Right cardiac atrium (tissue), 5 donors: ENCODE measurements at places on chromosomes 6 and 20.

DNA sequence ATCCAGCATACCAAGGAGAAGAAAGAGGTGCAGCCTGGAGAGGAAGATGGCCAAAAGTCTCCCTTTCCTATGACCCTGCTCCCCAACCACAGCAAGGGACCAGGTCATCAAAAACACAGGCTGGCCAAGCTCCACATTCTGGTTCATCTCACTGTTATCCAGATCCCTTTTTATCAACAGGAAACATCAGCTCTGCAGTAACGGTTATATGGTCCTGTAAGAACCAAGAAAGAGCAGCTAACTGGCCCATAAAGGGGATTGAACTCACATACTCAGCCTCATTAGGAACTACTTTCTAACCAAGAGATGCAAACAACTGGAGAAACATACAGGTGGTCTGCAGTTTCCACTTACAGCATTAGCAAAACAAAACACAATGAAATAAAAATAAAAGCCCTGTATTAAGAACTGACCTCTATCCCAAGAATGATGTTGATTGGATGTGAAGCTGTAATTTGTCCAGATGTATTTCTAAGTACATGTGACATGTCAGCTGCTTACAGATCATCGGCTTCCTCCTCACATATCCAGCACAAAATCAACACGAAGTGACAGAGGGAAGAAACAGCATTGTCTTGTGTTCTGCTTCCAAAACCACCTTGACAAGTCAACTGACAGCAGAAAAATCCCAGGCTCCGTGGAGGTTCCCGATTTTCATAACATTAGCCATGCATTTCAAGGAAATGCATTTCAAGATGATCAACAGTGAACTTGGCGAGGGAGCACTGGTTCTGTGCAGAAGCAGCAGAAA is 557.2 kb upstream of the AGPAT4 start:
- DNase-seq, result no peak

- peak; percentile 52 for DNase-seq
Observed at GRCh38 chr6:22025468-22026163, 271.2 kb downstream of the PRL start.

GRCh38 chr20:13831476-13831875 is 46.6 kb downstream of the NDUFAF5 start:
- DNase-seq, result no peak

- DNase-seq, result no peak
Observed at GRCh38 chr20:7196481-7196880, 429.0 kb downstream of the BMP2 start.

DNA sequence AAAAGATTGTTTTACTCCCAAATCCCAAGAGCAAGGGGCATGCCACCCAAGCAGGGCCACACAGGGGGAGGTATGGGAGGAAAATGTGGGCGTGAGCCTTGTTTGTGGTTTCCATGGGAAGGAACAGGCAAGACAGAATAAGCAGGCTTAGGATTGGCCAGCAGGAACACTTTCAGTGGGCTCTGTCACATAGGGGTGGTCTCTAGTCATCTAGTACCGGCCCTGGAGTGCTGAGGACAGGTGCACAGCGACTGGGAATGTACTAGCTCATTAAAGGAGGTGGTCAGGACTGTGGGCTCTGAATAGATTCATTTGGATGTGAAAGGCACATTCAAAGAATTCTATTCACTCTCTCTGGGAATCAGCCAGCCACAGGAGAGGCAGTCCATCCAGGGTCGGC is 175.6 kb downstream of the TBC1D7 start:
- no peak for DNase-seq

DNA sequence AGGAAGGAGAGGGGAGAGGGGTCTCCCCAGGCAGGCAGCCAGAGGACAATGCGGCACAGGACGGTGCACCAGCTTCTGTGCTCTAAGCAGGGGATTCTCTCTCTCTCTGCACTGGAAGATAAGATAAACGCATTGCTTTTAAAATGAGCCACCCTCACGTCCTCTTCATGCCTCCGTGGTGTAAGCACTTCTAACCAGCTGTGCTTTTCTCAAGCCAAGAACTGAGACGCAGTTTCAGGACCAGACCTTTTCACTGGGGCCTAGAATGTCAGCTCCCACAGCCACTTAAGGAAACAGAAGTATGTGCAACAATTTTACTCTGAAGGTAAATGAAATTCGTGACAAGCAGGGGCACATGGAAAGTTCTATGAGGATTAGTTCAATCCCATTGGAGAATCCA is 82.4 kb downstream of the PSMB1 start:
- DNase-seq, result no peak

DNA sequence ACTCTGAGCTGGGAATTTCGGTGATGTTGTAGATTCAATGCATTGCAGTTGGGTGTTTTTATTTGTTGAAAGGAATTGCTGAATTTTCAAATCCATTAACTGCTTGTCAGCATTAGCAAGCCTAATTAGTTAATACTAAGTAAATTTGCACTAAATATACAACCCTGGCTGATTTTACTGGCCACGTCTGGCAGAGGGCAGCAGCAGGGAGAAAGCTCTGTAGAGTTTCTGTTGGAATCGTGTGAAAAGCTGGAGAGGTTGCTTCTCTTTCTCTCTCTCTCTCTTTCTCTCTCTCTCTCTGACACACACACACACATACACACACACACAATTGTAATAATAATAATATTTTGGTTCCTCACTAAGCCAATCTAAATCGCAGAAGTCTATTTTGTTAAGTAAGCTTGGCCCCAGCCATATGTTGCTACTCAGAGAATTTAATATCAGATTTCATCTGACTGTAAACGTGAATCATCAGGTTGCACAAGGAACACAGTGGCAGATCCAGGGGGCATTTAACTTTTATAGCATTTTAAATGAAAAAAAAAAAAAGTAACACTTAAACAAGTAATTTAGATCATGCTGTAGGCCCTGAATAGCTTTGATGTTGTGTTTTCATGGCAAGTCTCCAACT is 289.5 kb downstream of the ESR1 start:
- no peak for DNase-seq

DNA sequence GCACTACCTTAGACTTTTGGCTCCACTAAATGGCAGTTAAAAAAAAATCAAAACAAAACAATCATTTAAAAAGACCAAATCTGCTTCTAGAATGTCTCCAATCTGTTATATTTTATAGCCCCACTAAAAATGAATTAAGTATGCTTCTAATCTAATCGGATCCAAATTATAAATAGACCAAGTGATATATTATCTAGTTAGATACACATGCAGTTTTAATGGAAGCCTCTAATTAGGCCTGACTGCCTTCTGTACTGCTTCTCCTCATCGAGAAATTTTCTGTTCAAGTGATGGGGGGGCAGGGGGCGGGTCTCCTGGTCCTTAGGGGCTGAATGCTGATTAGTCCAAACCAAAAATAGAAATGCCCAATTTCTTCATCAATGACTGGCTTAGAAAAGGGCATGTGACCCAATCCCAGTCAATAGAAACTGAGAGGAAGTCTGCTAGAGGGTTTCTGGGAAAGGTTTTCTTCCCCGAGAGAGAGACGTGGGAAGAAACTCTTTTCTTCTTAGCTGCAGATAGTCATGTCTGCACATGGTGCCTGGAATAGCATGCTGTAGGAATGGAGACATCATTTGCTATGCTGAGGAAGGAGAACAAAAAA is 6.9 kb downstream of the SESN1 start:
- no peak for DNase-seq

DNA sequence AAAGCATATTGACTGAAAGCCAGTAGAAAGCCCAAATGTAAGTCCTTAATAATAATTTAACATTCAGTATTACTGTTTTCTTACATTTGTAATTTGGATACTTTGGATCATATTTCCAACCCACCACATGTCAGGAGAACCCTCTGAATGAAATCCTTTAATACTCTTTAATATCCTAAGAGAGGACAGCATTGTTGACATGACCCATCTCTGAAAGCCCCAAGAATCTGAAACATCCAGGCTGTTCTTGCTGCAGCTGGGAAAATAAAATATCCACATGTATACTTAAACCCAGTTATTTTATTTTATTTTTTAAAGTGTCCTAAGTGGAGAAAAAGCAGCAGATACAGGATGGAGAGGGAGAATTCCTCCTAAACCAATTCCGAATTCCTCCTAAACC is 130.8 kb upstream of the RIPOR2 start:
- DNase-seq, result no peak

DNA sequence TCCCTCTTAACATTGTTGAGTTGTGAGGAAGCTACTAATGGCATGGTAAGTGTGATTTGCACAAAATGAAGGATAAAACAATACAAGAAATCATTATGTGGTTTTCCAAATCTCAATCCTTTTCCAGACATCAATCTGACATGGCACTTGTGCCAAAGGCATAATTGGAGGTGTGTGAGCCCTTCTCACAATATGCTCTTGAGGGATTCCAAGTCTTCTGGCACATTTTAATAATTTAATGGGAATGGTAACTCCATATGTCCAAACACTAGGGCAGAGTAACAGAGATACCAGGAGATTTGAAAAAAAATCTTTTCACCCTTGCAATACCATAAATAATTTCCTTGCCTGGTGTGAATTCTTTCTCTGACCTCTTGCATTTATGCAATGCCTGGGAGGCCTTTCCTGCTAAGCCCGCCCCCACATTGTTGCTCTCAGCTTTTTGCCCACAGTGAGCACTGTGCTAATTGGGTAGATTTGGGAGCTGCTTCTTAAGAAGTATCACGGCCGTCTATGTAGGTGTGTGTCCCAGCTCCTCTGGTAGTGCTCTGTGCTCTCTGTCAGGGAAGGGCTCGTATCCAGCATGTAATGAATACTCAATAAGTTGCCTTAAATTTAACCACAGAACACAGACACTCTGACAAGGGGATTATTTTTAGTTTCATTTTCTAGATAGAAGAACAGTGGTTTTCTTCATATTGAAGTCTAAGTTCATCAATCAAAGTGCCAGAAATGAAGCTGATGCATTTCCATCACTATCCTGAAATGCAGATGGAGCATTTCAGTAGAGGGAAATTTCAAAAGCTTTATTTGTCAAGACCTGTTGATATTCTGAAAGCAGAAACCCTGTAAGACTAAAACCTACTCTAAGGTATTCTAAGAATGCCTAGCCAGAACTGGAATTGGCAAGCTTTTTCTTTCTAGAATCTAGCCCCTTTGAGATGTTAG is 54.4 kb upstream of the CEP85L start:
- DNase-seq, result no peak

DNA sequence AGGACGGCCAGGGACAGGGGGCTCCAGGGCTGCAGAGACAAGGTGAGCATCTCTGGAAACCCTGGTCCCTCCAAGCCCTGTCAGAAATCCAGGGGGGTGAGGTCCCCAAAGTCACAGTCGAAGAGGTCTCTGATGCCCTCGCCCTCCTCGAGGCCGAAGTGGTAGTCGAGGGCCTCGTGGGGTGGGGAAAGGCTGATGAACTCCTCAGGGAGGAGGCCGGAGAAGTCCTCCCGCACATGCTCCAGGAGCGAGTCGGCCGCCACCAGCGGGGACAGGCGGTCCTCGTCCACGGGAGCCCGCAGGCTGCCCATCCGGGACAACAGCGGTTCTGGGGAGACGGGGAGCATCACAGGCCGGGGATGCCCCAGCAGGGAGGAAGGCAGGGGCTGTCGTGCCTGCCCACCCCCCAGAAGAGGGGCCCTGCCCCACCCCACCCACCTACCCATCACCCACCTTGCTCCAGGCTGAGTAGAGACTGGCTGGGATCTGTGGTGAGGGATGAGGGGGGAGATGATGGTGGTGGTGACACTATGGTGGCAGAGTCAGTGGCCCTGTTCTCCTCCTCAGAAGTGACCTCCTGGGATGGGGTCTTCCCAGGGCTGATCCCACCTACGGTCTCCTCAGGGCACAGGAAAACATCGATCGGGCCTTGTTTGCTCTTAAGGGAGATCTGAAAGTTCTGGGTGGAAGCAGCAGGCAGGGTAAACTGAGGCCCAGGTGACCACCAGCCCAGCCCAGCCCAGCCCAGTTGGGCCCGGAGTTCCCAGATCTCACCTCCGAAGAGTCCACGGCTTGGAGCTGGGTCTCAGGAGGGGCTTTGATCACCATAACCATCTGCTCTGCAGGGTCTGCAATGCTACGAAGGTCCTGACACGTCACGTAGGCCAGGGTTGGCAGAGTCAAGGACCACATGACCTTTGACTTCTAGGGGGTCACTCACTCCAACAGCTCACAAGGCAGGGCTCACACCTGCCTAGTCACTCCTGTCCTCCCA is 2.7 kb upstream of the NECAB3 start:
- no peak for DNase-seq

- no peak for DNase-seq
Observed at GRCh38 chr20:16145919-16146318, 427.3 kb downstream of the KIF16B start.

DNA sequence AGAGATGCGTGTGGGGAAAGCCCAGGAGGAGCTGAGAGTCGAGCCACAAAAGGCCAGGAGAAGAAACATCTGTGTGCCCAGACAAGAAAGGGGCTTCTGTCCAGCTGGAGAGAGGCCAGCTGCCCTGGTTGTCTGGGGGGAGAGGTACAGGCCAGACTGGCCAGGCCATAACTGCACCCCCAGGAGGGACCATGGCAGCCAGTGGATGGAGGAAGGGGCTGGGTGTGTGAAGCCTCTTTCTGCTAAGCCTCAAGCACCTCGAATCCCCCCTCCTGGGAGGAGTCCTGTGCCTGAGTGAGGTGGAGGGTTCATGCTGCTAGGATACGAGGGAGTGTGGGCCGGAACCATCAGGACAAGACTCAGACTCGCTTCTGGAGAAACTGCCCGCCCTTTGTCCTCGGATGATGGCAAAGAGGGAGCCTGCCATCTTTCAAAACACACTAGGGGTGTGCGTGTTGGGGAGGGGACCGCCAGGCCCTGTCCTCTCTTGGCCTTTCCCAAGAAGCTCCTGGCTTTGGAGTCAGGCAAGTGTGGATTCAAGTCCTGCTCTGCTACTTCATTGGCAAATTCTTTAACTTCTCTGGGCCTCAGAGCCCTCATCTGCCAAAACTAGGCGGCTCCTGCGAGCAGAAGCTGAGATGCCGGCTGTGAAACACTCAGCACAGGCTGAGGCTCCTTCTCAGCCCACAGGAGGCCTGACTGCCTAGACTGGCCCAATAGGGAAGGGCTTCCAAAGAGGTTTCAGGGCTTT is 90.3 kb downstream of the ASXL1 start:
- DNase-seq, result no peak

- DNase-seq, result no peak
Observed at GRCh38 chr20:44540834-44541233, 19.0 kb upstream of the SERINC3 start.

DNA sequence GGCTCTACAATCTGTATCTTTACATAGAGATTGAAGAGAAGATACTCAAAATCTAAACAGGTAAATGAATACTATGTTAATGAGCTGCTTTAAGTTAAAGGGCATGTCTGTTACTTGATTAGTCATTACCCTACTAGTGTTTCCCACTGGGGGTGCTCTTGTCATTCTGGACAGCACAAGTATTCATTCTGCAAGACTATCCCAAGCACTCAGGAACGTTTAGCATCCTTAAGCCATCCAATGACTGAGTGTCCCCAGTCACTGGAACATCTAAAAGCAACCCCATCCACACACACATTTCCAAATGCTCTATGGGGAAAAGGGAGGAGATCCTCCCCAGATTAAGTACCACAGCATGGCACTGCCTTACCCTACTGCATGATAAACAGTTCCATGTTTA is 25.7 kb downstream of the EZR start:
- DNase-seq, result no peak

- DNase-seq, result no peak
Observed at GRCh38 chr6:118535176-118535844, 12.8 kb upstream of the PLN start.

GRCh38 chr6:71123051-71123450 is 165.6 kb upstream of the OGFRL1 start:
- no peak for DNase-seq

- DNase-seq, result no peak
Observed at GRCh38 chr6:100257793-100258395, 206.8 kb downstream of the SIM1 start.
